Fibroblast of skin of left quadriceps (primary cell): ENCODE measurements at places on chromosomes 1 and 21.

DNA sequence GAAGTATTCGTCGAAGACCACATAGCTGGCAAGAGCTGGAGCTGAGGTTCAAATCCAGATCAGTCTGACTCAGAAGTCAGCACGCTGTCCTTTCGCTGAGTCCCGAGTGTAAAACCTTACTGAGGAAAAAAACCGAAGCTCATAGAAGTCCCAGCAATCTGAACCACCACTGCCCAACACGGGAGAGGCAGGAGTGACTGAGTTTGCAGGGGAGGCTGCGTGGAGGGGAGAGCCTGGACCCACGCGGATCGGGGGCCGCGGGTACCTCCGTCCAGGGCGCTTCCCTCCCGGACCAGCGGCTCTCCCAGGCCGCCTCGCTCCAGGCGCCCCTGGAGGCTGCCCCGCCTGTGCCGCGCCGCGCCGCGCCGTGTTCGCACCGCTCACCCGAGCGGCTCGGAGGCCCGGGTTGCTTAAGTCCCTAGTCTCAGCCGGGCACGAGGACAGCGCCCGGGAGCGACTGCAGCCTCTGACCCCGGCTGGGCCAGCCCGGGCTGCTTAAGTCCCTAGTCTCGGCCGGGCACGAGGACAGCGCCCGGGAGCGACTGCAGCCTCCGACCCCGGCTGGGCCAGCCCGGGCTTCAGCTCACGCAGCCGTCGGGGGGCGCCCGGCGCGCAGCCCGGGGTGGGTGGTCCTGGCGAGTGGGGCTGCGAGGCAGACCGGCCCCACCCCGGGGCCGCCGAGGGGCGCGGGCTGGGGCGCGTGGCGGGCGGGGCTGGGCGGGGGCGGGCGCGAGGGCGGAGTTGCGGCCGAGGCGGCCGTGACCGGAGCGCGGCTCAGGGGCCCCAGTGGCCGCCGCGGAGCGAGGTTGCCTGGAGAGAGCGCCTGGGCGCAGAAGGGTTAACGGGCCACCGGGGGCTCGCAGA lies at the start of gene ADAMTSL4:
Gene ADAMTSL4, plus strand, starts transcription at position 777 of the 864 bp plus-strand sequence. CDS start 2,881 bp downstream, outside the sequence.
- no peak for DNase-seq

- DNase-seq = no peak
Observed at GRCh38 chr1:185062710-185063370, 17.5 kb downstream of the RNF2 start.

- no peak for DNase-seq
Observed at GRCh38 chr21:37531431-37531932, 164.9 kb downstream of the DYRK1A start.

- no peak for DNase-seq
Observed at GRCh38 chr1:226986496-226987178, 46.5 kb downstream of the COQ8A start.

DNA sequence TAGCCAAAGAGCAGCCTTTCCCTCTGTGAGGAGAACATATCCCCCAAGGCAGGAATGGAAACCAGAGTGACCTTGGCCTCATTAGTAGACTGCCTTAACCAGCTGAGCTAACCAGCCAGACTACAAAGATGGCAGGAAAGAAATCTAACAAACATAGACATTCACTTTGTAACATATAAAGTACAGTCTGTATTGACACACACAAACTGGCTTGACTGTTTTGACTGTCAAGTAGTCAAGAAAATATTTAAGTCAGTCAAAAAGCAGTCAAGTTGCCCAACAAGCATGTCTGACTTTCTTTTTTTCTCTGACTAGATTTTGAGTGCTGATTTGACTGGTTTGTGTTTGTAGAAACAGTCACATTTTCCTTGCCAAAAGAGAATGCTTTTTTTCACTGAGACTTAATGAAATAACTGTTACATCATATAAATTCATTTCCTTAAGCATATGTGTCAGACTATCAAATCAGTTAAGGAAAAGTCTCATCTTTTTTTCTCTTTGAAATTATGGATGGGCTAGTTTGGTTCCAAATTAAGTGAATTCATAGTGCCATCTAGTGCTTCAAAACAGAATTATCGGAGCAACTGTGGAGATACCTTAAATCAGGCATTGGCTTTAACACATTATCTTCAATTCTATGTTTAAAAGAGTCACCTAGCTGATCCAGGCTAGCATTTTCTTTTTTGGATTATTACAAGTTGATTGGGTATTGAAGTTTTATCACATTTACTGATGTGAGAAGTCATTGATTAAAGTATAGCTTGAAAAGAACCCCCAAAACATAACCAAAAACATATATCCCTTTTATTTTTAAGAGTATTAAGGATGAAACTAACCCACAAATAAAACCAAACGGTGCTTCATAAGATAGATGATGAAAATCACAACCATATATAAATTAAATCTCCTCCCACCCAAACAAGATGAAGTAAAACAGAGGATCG lies 75.0 kb downstream of the ATP6V1G3 start:
- DNase-seq = peak; percentile 80
